A375 (cell line): ENCODE measurements at places on chromosomes 12 and 14. TPM values are rescaled to one million over a fixed set of nuclear protein-coding genes. Genes with fewer than 3 reads are reported as not detected.

The PTPRR gene
- 3.0 and 4.1 TPM in 2 replicates for total RNA-seq

The DBX2 gene
- total RNA-seq, result not detected in 2 replicates

The CLEC4C gene
- not detected in 2 replicates for total RNA-seq

The MUCL1 gene
- total RNA-seq, result not detected in 2 replicates

The JAG2 gene
- total RNA-seq, result 0.27 and 0.34 TPM in 2 replicates

The ART4 gene
- total RNA-seq, result not detected in 2 replicates

The LTB4R2 gene
- total RNA-seq, result 11.0 and 14.6 TPM in 2 replicates

The PPP2R5C gene
- total RNA-seq, result 56.5 and 68.6 TPM in 2 replicates

The GNG2 gene
- 18.6 and 19.0 TPM in 2 replicates for total RNA-seq

The TAPBPL gene
- 8.4 and 9.3 TPM in 2 replicates for total RNA-seq

The KRT85 gene
- not detected in 2 replicates for total RNA-seq

The TMED8 gene
- total RNA-seq, result 7.8 and 10.0 TPM in 2 replicates
